Heart right ventricle (tissue), 16 donors: ENCODE measurements at places on chromosomes 4 and X. TPM values are rescaled to one million over a fixed set of nuclear protein-coding genes. Genes with fewer than 3 reads are reported as not detected.

Gene ZNF732
- total RNA-seq = not detected

Gene NWD2
- total RNA-seq = not detected

Gene PDK3
- total RNA-seq = 18.4 TPM

Gene KLHL13
- 5.1 TPM for total RNA-seq

Gene EIF4E
- total RNA-seq = 56.8 TPM

Gene IL15
- 9.7 TPM for total RNA-seq

Gene AMTN
- not detected for total RNA-seq

Gene LARP7
- 58.0 TPM for total RNA-seq

Gene NLRP2B
- total RNA-seq = not detected

Gene BST1
- total RNA-seq = 2.9 TPM

Gene APLN
- total RNA-seq = 12.8 TPM

Gene CHRNA9
- not detected for total RNA-seq

Gene AFM
- total RNA-seq = not detected

Gene ARMCX6
- total RNA-seq = 23.0 TPM

Gene PDLIM3
- 294 TPM for total RNA-seq

Gene MAGEA4
- total RNA-seq = not detected

Gene DCLK2
- total RNA-seq = 10.5 TPM

Gene IQCM
- not detected for total RNA-seq

Gene LDOC1
- total RNA-seq = 2.2 TPM

Gene HPGDS
- total RNA-seq = 0.45 TPM

Gene PPP4R3C
- total RNA-seq = not detected

Gene UGT2A1
- not detected for total RNA-seq

Gene HSFX1
- 0.51 TPM for total RNA-seq

Gene SUPT20HL2
- total RNA-seq = not detected

Gene CT45A5
- total RNA-seq = not detected

Gene PDCL2
- not detected for total RNA-seq

Gene BGN
- 72.2 TPM for total RNA-seq

Gene AKAP4
- total RNA-seq = not detected

Gene ASB9
- total RNA-seq = 0.66 TPM

Gene PCDH18
- total RNA-seq = 3.5 TPM

Gene C4orf46
- 3.4 TPM for total RNA-seq

Gene ARHGEF6
- total RNA-seq = 44.5 TPM

Gene MSX1
- 6.7 TPM for total RNA-seq

Gene ATP1B4
- total RNA-seq = not detected

Gene HSFX2
- total RNA-seq = 0.33 TPM

Gene FSTL5
- not detected for total RNA-seq

Gene SPIN2A
- 0.21 TPM for total RNA-seq

Gene PPM1K
- 357 TPM for total RNA-seq

Gene CSN3
- total RNA-seq = not detected

Gene PCDH19
- total RNA-seq = 1.3 TPM

Gene TBC1D19
- 10.3 TPM for total RNA-seq
